Aorta (tissue), 5 donors: ENCODE measurements at places on chromosomes 7 and 10. TPM values are rescaled to one million over a fixed set of nuclear protein-coding genes. Genes with fewer than 3 reads are reported as not detected.

Gene SEMA4G
- total RNA-seq, result 1.5 TPM

Gene MSMB
- not detected for total RNA-seq

Gene ATG9B
- not detected for total RNA-seq

Gene CALCR
- total RNA-seq, result not detected

Gene CALN1
- not detected for total RNA-seq

GRCh38 chr7:77353407-77353721, 62.8 kb downstream of the GSAP start:
- DNase-seq, result no peak
- H3K27ac ChIP-seq, result no peak overlapping the region
- no peaks in the 10 kb centered on the region for H3K4me1 ChIP-seq
- no peak overlapping the region for H3K4me3 ChIP-seq

DNA sequence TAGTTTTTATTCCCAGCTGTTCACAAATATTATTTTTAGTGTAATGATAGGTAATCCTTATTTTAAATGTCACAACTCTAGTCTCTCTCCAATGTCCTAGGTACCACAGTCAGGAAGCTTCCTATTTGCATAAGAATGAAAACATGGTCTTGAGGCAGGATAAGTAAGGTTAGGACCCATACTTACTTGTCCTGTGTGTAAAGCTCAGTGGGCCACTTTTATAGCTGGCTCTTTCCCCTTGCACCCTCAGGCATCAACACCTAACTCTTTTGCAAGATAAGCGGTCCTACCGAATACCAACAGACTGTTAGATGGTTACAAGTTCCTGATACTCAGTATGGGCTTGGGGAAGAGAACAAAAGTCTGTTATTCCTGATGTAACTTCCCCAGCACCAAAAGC, 986.9 kb downstream of the NRG3 start:
- no peak overlapping the region for H3K4me3 ChIP-seq
- DNase-seq, result no peak
- H3K27me3 ChIP-seq, result peaks cover 1% of the 10 kb centered on the region
- no peaks in the 10 kb centered on the region for H3K4me1 ChIP-seq
- no peak overlapping the region for H3K27ac ChIP-seq
- H3K36me3 ChIP-seq, result no peaks in the 10 kb centered on the region

DNA sequence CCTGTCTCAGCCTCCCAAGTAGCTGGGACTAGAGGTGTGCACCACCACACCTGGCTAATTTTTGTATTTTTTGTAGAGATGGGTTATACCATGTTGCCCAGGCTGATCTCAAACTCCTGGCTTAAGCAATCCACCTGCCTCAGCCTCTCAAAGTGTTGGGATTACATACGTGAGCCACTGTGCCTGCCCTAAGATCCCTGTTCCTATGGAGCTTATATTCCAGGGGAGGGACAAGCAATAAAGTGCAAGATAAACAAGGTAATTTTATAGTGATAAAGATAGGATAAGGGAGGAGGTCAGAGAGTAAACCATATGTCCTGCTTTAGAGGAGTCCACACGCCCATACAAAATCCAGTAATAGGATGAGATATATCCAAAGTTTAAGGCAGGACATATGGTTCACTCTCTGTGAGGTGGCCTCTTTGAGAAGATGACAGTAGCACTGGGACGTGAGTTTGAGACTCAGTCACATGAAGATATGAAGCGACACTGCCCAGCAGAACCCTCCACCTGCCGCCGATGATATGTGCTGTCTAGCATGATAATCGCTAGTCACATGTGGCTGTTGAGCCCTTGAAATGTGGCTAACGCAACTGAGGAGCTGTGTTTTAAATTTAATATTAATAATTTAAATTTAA, 113.5 kb upstream of the PDCD4 start:
- H3K27me3 ChIP-seq, result peaks cover 1% of the 10 kb centered on the region
- peaks cover 3% of the 10 kb centered on the region for H3K4me1 ChIP-seq
- no peak overlapping the region for H3K4me3 ChIP-seq
- no peaks in the 10 kb centered on the region for H3K36me3 ChIP-seq

DNA sequence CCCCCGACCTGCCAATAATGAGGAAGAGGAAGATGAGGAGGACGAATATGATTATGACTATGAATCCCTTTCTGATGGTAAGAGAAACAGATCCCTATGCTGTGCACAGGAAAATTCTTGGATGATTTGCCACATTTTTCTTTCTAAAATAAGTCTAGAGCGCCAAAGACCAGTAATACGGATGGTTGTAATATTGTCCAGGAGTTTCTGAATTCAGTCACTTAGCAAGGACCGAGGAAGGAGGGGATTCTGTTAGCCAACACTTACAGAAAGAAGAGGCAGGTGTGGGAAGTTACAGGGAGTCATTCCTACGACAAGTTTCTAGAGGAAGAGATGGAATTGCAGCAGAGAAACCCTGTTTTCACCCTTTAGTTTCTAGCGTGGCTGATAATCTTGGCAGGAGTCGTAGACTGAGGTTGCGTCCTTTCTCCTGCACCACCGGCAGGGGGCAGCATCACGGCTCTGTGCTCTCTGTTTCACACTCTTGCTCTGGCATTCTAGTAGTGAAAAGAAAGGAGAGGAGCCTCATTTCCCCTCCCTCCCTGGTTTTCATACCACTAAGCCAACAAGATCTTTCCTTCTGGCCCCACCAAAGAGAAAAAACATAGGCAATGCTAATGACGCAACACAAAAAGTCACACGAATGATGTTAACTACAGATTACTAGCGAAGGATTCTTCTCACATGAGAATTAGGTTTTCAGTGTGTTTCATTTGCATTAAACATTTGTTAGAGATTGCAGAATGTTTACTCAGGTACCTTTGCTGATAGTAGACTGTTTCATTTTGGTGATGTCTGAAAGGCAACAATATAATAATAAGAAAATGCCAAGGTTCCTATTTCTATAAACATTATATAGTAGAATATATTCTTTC, 82.7 kb downstream of the NOC3L start:
- DNase-seq, result peak; percentile 71
- no peak overlapping the region for H3K27ac ChIP-seq
- H3K27me3 ChIP-seq, result no peaks in the 10 kb centered on the region
- no peaks in the 10 kb centered on the region for H3K4me1 ChIP-seq
- peaks cover 5% of the 10 kb centered on the region for H3K36me3 ChIP-seq
- H3K4me3 ChIP-seq, result no peak overlapping the region

DNA sequence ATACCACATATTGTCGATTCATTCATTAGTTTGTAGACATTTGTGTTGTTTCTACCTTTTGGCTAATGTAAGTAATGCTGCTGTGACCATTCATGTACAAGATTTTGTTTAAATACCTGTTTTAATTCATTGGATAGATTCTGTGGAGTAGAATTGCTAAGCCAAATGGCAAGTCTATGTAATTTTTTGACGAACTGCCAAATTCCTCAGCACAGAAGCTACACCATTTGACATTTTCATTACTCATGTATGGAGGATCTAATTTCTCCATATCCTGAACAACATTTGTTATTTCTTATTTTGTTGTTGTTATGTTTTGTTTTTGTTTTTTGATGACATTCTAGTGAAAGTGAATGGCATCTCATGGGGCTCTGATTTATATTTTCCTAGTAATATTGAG, 1351.3 kb upstream of the SORCS1 start:
- no peak overlapping the region for H3K27ac ChIP-seq
- no peaks in the 10 kb centered on the region for H3K36me3 ChIP-seq
- no peaks in the 10 kb centered on the region for H3K27me3 ChIP-seq
- no peak for DNase-seq
- H3K4me1 ChIP-seq, result no peaks in the 10 kb centered on the region
- H3K4me3 ChIP-seq, result no peak overlapping the region

DNA sequence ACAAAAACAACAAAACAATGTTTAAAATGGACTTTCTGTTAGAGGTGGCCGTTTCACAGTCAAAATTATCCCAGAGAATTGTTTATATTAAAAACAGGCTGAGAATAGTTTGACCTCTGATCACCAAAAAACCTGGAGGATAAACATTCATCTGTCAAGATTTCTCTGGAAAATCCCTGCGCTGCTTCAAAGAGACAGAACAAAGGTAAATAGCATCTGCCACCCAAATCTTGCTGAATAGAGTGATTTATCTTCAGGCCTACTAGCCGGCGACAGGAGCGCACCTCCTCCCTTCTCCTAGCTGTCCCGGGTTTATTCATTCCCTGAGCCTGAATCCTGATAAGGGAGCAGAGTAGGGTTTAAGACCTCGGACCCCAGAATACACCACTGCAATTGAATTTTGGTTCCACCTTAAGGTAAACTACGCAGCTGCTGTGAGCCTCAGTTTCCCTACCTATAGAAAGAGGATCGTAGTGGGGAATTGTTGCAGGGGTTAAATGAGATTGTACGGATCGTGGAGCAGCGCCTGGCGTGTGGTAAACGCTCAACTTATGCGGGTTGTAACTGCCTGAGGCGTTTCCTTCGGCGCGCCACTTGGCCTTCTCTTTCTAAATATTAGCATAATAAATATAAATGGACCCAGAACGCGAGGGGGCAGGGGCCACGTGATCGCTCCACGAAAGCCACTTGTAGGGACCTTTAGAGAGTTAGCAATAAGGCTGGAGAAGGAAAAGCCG, 498 bp upstream of the ST7 start:
- peaks cover 3% of the 10 kb centered on the region for H3K4me1 ChIP-seq
- DNase-seq, result peak; percentile 89
- peak overlapping the region; percentile 99 for H3K27ac ChIP-seq
- no peaks in the 10 kb centered on the region for H3K27me3 ChIP-seq

- H3K4me1 ChIP-seq, result no peaks in the 10 kb centered on the region
- DNase-seq, result no peak
- H3K36me3 ChIP-seq, result no peaks in the 10 kb centered on the region
- H3K27me3 ChIP-seq, result no peaks in the 10 kb centered on the region
- no peak overlapping the region for H3K4me3 ChIP-seq
Observed at GRCh38 chr10:3961082-3961481, 176.1 kb upstream of the KLF6 start.

GRCh38 chr7:150363872-150364271, 4.8 kb upstream of the REPIN1 start:
- H3K27ac ChIP-seq, result no peak overlapping the region
- H3K4me1 ChIP-seq, result no peaks in the 10 kb centered on the region
- no peak overlapping the region for H3K4me3 ChIP-seq
- no peaks in the 10 kb centered on the region for H3K36me3 ChIP-seq
- no peak for DNase-seq

GRCh38 chr10:77062381-77062780, 575.2 kb downstream of the KCNMA1 start:
- DNase-seq, result no peak
- H3K36me3 ChIP-seq, result peaks cover 5% of the 10 kb centered on the region
- no peaks in the 10 kb centered on the region for H3K27me3 ChIP-seq
- no peak overlapping the region for H3K4me3 ChIP-seq
- no peaks in the 10 kb centered on the region for H3K4me1 ChIP-seq

- no peak overlapping the region for H3K27ac ChIP-seq
- H3K36me3 ChIP-seq, result peaks cover 2% of the 10 kb centered on the region
- no peaks in the 10 kb centered on the region for H3K4me1 ChIP-seq
- no peak for DNase-seq
- H3K4me3 ChIP-seq, result no peak overlapping the region
Observed at GRCh38 chr7:101084865-101085161, 468 bp upstream of the TRIM56 start.

- H3K4me3 ChIP-seq, result no peak overlapping the region
- no peak overlapping the region for H3K27ac ChIP-seq
- H3K4me1 ChIP-seq, result no peaks in the 10 kb centered on the region
- no peaks in the 10 kb centered on the region for H3K36me3 ChIP-seq
Observed at GRCh38 chr10:69119896-69120295, 4.1 kb upstream of the VPS26A start.

GRCh38 chr7:139749545-139749944, 28.3 kb downstream of the HIPK2 start:
- H3K4me3 ChIP-seq, result no peak overlapping the region
- H3K36me3 ChIP-seq, result no peaks in the 10 kb centered on the region
- DNase-seq, result no peak
- no peak overlapping the region for H3K27ac ChIP-seq
- H3K4me1 ChIP-seq, result peaks cover 3% of the 10 kb centered on the region
- H3K27me3 ChIP-seq, result no peaks in the 10 kb centered on the region

DNA sequence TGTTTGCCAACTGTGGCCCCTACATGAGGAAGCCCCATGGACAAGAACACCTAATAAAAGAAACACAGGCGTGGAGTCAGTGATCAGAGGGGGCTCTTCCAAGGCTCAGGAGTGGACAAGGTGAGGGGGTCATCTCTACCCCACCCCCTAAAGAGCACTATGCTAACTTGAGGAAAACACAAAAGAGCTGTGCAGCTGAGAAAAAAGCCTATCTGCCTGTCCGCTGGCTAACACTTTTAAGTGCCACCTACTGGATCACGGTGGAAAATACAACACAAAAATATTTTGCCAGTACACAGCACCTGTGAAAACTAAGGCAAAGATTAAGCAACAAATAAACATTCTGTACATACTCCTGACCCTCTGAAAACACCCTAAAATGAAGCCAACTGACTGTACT, 53.1 kb upstream of the COBL start:
- H3K36me3 ChIP-seq, result no peaks in the 10 kb centered on the region
- H3K27me3 ChIP-seq, result no peaks in the 10 kb centered on the region
- H3K4me1 ChIP-seq, result no peaks in the 10 kb centered on the region
- no peak overlapping the region for H3K27ac ChIP-seq
- no peak for DNase-seq
- no peak overlapping the region for H3K4me3 ChIP-seq

DNA sequence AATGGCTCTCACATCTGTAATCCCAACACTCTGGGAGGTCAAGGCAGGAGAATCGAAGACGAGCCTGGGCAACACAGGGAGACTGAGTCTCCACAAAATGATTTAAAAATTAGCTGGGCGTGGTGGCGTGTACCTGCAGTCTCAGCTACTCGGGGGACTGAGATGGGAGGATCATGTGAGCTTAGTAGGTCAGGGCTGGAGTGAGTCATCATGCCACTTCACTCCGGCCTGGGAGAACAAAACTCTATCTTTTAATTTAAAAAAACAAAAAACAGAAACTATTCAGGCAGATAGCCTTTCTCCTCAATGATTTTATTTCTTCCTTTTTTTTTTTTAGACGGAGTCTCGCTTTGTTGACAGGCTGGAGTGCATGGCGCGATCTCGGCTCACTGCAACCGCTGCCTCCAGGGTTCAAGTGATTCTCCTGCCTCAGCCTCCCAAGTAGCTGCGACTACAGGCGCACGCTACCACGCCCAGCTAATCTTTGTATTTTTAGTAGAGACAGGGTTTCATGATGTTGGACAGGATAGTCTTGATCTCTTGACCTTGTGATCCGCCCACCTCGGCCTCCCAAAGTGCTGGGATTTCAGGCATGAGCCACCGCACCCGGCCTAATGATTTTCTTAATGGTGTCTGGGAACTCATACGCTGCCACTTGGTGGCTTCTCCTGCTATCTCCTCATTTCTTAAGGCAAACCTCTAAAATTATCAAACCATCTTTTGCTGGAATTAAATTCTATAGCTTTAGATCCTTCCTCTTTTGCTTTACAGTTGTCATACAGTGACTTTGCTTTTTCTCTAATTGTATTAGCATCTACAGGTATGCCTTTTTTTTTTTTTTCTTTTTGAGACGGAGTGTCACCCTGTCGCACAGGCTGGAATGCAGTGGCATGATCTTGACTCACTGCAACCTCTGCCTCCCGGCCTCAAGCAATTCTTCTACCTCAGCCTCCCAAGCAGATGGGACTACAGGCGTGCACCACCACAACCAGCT, 22.9 kb downstream of the SRPK2 start:
- H3K36me3 ChIP-seq, result no peaks in the 10 kb centered on the region
- DNase-seq, result no peak
- H3K4me1 ChIP-seq, result no peaks in the 10 kb centered on the region
- H3K27ac ChIP-seq, result no peak overlapping the region
